ENCODE measurements at places on chromosomes 6 and 20. TPM values are rescaled to one million over a fixed set of nuclear protein-coding genes. Genes with fewer than 3 reads are reported as not detected.

The SLC17A3 gene
- not detected for total RNA-seq

The BEND6 gene
- total RNA-seq: 1.4 TPM

The OR12D3 gene
- total RNA-seq: not detected

The SLPI gene
- total RNA-seq: 29.9 TPM

GRCh38 chr6:148055419-148055818 lies 287.2 kb upstream of the SASH1 start:
- DNase-seq: no peak

GRCh38 chr6:3881711-3882421 lies 32.7 kb downstream of the FAM50B start:
- DNase-seq: no peak

GRCh38 chr6:78476561-78476960 lies 390.8 kb upstream of the IRAK1BP1 start:
- DNase-seq: no peak

- no peak for DNase-seq
These were observed 42.0 kb upstream of the PLCG1 start for GRCh38 chr20:41095110-41095969.

GRCh38 chr20:21202259-21202658 lies 76.4 kb downstream of the KIZ start:
- no peak for DNase-seq

- DNase-seq: no peak
These were observed 431.9 kb upstream of the SULF2 start for GRCh38 chr20:48217190-48217589.

DNA sequence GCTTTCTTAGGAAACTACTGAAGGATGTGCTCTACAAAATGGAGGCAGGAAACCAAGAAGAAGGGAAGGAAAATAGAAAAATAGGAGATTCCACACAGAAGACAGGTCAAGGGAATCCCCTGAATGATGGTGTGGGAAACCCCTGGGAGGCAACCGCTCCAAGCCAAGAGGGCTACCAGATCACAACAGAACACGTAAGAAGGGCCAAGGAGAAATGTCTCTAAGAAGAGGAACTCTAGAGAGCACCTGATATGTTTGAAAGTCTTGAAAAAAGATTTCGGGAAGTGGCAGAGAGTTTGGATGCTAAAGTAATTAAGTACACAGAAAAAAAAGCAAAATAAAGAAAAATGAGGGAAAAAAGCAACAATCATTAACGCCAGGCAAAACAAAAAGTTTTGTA lies 7.1 kb downstream of the KIF13A start:
- DNase-seq: no peak

- no peak for DNase-seq
These were observed 21.4 kb upstream of the SCUBE3 start for GRCh38 chr6:35192301-35192860.

GRCh38 chr6:107730106-107730505 lies 94.0 kb downstream of the SCML4 start:
- no peak for DNase-seq

GRCh38 chr6:3355358-3356055 lies 96.8 kb downstream of the PSMG4 start:
- DNase-seq: peak; percentile 72

- DNase-seq: no peak
These were observed 9.5 kb downstream of the MTCH1 start for GRCh38 chr6:36976509-36976908.

- no peak for DNase-seq
These were observed 3.2 kb downstream of the NFS1 start for GRCh38 chr20:35695978-35696377.

All from mucosa of descending colon (tissue), 3 donors.